Motor neuron (in vitro differentiated cells): ENCODE measurements at places on chromosomes 7 and 10. TPM values are rescaled to one million over a fixed set of nuclear protein-coding genes. Genes with fewer than 3 reads are reported as not detected.

GRCh38 chr7:131819891-131820290 lies 263.5 kb upstream of the PODXL start:
- ATAC-seq = no peak

The CPA4 gene
- 45.6 and 55.0 TPM in 2 replicates for total RNA-seq

The JAKMIP3 gene
- 0.19 and 0.38 TPM in 2 replicates for total RNA-seq

The PDZD7 gene
- total RNA-seq = 4.7 and 6.3 TPM in 2 replicates

The PHYHIPL gene
- 24.4 and 24.8 TPM in 2 replicates for total RNA-seq

The TMEM236 gene
- total RNA-seq = 0.24 and 0.39 TPM in 2 replicates

- ATAC-seq = no peak
These were observed 17.3 kb downstream of the BAG3 start for GRCh38 chr10:119668461-119668860.

The FXYD4 gene
- not detected in 2 replicates for total RNA-seq

The OR2A5 gene
- 0.13 and 0.18 TPM in 2 replicates for total RNA-seq

DNA sequence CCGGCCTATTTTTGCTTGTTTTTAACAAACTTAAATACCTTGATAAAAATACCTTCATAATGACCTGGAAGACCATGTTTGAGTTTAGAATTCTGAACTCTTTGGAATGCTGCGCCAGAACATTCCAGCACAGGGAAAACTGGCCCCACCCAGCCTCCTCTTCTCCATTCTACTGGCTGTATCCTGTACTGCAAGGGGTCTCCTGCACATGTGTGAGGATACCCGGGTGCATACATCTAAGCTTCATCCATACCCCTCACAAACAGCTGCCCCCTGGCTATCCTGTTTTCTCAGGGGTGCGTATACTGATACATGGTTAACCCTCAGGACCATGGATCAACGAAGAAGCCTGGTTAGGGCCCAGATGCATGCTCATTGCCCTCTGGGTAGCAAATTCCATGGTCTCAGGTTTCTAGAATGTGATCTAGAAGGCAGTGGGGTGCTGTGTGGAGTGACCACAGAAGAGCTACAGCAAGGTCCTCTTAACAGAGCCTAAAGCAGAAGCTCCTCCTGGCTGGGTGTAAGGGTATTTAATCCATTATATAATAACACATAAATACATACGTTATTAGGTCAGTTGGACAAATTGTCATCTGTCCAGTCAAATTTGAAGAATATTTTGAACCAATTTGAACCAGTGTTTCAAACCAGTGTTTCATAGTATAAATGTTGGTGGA lies 26.1 kb downstream of the HACD1 start:
- ATAC-seq = no peak

DNA sequence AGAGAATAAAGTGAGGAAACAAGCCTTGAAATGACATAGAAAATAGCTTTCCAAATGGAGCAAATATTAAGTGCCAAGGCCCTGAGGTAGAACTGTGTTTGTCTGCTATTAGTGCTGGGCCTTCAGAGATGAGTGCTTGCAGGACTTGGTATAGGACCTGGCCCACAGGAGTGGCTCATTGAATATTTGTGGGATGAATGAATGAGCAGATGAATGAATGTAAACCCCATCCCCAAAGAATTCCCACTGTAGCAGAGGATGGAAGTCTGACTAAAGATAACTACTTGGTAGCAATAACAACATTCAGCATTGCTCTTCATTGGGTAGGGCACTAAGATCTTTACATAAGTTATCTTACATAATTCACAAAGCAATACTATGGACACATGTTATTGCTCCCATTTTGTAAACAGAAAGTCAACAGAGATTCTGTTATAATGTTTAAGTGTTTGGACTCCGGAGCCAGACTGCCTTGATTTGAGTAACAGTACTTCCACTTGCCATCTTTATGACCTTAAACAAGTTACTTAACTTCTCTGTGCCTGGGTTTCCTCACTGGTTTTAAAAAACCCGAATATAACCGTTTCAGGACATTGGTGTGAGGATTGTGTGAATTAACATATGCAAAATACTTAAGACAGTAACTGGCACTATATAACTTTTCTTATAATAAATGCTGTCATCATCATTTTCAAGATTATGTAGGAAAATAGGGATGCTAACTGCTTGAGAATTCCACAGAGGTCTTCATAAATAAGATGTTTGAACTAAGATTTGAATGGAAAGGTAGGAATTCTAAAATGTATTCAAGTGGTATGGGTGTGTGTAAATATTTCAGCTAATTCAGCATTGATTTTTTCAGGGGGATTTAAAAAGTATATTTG lies 141.9 kb downstream of the PRKG1 start:
- no peak for ATAC-seq

- no peak for ATAC-seq
These were observed 63.1 kb upstream of the DUSP5 start for GRCh38 chr10:110434489-110435096.

GRCh38 chr10:24374134-24374915 lies 165.4 kb downstream of the KIAA1217 start:
- no peak for ATAC-seq

GRCh38 chr10:5540080-5540479 lies 15.3 kb downstream of the CALML3 start:
- ATAC-seq = no peak

The TMEM178B gene
- total RNA-seq = 18.1 and 19.4 TPM in 2 replicates

- peak; percentile 78 for ATAC-seq
These were observed 13.6 kb downstream of the PRXL2A start for GRCh38 chr10:80421707-80422536.

DNA sequence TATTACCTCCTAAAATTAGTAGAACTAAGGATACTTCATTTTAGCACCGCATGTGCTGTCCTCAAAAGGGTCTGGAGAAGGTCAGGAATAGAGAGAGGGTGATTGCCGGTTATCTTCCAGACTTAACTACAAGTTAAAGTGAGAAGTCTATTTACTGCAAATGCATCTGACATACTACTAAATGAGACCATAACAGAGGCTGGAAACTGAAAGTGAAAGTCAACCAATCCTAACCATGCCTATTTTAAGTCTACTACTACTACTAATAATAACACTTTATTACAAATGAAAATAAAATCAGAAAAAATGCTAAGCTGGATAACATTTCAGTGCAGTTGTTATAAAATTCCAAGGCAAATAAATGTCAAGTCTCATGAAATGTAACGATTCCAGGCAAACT lies 244.7 kb downstream of the KIF20B start:
- no peak for ATAC-seq

The POLD2 gene
- total RNA-seq = 59.6 and 60.9 TPM in 2 replicates

DNA sequence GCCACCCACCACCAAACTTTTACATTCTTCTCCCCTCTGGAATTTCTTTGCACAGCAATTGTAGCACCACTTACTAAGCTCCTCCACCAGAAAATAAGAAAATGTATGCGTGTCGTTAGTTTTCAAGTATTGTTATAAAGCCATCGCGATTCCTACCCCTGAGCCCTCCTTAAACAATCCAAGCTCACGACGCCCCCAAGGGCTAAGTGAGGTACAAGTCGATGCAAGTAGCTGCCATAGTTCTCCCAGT lies 1.3 kb downstream of the FRAT2 start:
- ATAC-seq = peak; percentile 29

GRCh38 chr10:132906836-132907235 lies 35.5 kb downstream of the CFAP46 start:
- ATAC-seq = no peak

The ELN gene
- 7.7 and 8.6 TPM in 2 replicates for total RNA-seq

DNA sequence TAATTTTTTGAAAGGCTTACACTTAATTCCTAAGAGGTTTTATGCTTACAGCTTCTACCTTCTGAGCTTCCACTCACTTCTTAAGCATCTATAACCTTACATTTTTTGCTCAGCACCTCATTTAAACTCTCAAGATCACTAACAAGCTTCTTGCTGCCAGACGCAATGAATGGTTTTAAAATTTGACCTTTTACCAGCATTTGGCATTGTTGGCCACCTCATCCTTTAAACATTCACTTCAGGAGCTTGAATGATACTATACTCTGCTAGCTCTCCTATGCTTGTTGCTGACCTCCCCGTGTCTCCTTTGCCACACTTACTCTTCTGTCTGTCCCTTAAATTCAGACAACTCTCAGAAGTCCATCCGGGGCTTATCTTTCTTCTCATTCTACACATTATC lies 37.7 kb upstream of the ODAD2 start:
- no peak for ATAC-seq

The C7orf33 gene
- total RNA-seq = not detected in 2 replicates

DNA sequence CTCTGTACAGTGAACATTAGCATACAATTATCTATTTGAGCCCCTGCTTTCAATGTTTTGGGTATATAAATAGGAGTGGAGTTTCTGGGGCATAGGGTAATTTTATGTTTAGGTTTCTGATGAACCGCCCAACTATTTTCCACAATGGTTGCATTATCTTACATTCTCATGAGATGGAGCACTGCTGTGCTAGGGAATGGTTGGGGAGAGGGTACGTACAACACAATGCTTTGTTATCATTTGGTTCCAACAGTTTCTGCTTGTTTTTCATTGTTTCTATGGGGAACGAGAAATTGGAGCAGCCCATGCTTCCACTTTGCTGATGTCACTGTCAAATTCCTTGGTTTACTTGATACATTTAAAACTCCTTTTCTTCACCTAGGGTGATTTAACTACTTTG lies 1115.3 kb downstream of the REEP3 start:
- no peak for ATAC-seq

The OR2A42 gene
- 0.11 and 0.31 TPM in 2 replicates for total RNA-seq

The MBLAC1 gene
- 4.0 and 5.1 TPM in 2 replicates for total RNA-seq

The RELN gene
- total RNA-seq = 35.2 and 35.9 TPM in 2 replicates

GRCh38 chr7:29192811-29193210 lies 1.8 kb upstream of the CHN2 start:
- ATAC-seq = no peak

DNA sequence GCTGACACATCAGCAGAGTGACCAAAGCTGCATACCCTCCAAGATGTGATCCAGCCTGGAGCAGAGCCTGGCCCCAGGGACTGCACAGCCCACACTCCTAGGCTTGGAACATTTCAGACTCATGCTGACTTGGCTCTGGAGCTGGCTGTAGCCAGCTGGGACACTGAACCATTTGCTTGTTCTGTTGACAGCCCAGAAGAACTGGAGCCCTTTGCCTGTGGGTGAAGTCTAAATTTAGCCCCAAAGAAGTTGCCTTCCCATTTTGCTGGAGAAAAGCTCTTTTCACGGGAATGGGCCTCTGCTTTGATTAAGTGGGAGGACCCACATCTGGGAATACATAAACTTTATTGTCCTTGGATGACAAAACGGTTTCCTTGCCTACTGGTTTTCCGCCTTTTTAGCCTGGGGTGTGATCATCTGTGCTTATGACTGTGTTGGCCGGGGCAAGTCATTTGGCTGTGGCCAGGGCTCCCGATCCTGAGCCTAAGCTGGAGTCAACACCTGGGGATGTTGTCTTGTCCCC lies 186.2 kb upstream of the BMPER start:
- peak; percentile 41 for ATAC-seq

DNA sequence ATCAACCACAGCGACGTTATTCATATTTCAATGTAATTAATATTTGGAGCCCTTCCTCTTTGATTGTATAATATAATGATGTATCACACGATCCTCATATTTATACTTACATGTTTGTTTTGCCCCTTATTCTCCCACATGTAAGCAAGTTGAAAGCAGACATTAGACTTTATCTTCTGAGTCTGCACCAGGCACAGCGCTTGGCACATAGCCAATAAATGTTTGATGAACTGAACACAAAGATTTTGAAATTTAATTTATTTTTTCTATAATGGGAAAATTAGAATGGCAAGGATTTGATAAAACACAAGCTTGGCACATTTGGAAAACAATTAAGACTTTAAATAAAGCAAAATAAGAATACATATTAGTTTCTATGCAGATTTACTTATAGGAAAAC lies 31.6 kb downstream of the ZFAND4 start:
- ATAC-seq = no peak

- no peak for ATAC-seq
These were observed 360.3 kb upstream of the C7orf33 start for GRCh38 chr7:148230296-148230695.

The MICALL2 gene
- total RNA-seq = 14.6 and 16.7 TPM in 2 replicates

The VWDE gene
- total RNA-seq = 0.46 and 0.96 TPM in 2 replicates

The SDK1 gene
- 6.9 and 8.3 TPM in 2 replicates for total RNA-seq

DNA sequence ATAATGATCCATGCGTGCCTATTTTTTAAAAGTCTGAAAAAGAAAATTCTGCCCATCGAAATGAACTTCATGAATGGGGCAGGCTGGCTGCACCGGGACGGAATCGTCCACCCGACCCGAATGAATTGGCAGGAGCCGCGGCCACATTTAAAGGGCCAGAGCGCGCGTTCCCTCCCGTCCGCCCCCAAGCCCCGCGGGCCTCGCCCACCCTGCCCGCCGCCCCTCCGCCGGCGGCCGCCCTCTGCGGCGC lies 319 bp upstream of the GATA3 start:
- peak; percentile 7 for ATAC-seq

- ATAC-seq = peak; percentile 33
These were observed 50.0 kb upstream of the WIPI2 start for GRCh38 chr7:5139998-5140397.

The SEPHS1 gene
- total RNA-seq = 33.7 and 40.9 TPM in 2 replicates

- ATAC-seq = peak; percentile 18
These were observed 61.2 kb upstream of the FAM20C start for GRCh38 chr7:130875-131780.

The NFE2L3 gene
- total RNA-seq = 8.5 and 13.3 TPM in 2 replicates

The GLI3 gene
- total RNA-seq = 0.38 and 1.1 TPM in 2 replicates

The LRRC18 gene
- not detected in 2 replicates for total RNA-seq

DNA sequence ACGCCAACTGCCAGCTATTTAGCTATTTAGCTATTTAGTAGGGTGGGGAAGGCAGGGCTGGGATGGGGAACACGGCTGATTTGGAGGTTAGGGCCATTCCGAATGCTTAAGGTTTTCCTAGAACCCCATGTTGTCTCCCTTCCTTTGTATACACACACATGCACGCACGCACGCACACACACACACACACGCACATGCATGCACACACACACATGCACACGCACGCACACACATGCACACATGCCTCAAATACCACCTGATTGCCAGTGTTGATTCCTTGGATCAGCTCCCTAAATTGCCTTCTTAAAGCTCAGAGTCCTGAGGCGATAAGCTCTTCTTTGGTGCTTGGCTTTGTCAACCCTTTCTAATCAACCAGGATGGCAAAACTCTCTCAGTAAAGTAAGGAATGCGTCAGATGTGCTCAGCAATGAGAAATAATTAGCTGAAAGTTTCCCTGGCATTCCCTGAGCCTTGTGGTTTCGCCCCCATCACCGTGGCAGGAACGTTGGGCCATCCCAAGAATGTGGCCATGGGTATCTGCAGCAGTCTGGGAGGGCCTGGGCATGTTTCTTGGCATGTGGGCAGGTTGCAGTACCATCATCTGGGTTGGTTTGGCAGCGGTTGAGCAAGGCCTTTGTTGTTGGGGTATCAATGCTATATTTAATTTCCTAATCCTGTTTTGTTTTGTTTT lies 305.6 kb downstream of the LRMDA start:
- ATAC-seq = no peak

DNA sequence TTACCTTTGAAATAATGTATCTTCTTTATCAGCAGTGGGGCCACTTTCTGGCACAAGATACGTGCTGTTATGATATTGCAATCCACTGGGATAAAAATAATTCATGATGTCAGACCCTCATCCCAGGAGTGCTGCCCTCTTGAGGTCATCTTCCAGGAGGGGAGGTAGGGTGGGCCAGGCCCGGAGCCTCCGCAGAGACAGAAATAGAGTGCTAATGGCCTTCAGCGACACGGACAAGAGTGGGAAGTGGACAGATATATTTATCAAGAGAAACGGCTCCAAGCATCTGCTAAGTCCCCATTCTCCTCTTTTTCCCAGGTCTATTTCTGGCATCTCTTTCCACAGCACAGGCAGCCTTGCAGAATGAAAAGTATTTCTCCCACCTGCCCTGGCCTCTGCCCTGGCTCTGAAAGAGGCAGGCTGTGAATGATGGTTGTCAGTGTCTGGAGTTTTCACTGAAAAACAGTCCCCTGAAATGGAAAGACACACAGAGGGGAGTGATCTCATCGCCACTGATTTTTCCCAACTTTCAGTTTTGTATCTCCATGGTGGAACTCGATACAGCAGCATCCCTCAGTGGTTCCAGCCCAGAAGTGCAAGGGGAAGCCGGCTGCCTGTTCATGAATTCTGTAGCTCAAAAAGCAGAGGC lies 251.7 kb upstream of the MYO3A start:
- peak; percentile 90 for ATAC-seq
